ENCODE measurements at places on chromosomes 5 and 9. TPM values are rescaled to one million over a fixed set of nuclear protein-coding genes. Genes with fewer than 3 reads are reported as not detected.

DNA sequence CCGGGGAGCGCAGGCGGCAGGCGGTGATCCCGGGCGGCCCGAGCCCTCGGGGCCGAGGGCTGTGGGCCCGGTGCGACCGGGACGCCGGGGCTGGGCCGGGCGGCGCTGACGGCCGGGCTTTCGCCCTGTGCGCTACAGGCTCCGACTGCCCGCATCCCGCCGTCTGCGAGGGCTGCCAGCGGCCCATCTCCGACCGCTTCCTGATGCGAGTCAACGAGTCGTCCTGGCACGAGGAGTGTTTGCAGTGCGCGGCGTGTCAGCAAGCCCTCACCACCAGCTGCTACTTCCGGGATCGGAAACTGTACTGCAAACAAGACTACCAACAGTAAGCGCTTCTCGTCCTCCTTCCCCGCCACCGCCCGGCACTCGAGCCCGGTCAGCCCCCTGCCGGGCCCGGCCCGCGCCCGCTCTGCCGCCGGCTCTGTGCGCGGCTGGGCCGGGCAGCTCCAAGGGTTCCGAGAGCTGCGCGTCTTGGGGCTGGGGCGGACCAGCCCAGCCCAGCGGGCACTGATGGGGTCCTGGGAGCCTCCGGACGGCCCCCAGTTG is 1.6 kb downstream of the LMX1B start:
- DNase-seq: peak; percentile 72

Gene SAXO1
- total RNA-seq: 0.09 TPM

Gene SPINK13
- total RNA-seq: not detected

DNA sequence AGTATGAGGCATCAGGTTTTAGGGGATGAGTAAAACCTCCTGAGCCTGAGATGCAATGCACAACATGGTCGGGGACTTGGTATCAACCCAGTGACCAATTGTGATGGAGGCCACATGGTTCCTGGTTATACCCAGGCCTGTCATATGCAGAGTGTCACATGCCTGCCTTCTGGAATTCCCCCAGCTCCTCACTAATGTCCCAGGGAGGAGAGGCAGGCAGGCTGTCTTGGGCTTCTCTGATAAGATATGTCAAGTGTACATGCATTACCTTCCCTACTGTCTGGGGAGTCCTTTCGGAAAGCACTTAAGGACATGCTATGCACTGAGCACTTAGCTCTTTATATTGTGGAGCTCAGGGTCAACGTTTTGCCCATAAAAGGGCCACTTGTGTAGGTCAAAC is 14.2 kb upstream of the PALM2AKAP2 start:
- DNase-seq: no peak

Gene ARL10
- total RNA-seq: 7.9 TPM

GRCh38 chr9:128123451-128124080 is 4.0 kb downstream of the PTGES2 start:
- DNase-seq: no peak

DNA sequence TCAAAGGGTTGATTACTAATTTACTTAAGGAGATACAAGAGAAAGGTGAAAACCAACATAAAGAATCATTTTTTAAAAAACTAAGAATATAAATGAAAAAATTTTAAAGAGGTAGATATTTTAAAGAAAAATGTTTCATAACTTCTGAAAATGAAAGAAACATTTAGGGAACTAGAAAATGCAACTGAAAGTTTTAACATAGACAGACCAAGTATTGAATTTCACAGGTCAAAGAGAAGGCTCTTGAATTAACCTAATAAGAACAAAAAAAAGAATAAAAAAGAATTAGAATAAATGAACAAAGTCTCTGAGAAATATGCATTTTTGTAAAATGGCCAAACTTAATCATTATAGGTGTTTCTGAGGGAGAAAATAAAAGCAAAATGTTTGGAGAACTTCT is 16.1 kb upstream of the FAM174A start:
- no peak for DNase-seq

Gene STARD4
- 27.1 TPM for total RNA-seq

GRCh38 chr5:129046151-129046550 is 48.4 kb upstream of the ISOC1 start:
- DNase-seq: no peak

Gene BRD9
- total RNA-seq: 70.5 TPM

DNA sequence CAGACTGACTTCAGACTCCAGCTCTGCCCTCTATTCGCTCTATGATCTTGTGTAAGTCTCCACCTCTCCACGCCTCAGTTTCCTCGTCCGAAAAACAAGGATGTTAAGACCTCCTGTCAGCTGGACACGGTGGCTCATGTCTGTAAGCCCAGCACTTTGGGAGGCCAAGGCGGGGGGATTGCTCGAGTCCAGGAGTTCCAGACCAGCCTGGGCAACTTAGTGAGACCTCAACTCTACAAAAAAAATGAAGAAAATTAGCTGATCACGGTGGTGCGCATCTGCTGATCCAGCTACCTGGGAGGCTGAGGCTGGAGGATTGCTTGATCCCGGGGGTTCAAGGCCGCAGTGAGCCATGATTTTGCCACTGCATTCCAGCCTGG is 36.6 kb upstream of the GABRP start:
- DNase-seq: no peak

Gene C6
- not detected for total RNA-seq

GRCh38 chr9:34717996-34718614 is 8.2 kb upstream of the CCL21 start:
- DNase-seq: no peak

GRCh38 chr5:135033901-135034235 is at the start of gene PITX1:
PITX1 (minus strand) TSS chr5:135034228; CDS start chr5:135033881, 347 bp downstream.
- DNase-seq: no peak

Gene SLCO6A1
- 0.46 TPM for total RNA-seq

DNA sequence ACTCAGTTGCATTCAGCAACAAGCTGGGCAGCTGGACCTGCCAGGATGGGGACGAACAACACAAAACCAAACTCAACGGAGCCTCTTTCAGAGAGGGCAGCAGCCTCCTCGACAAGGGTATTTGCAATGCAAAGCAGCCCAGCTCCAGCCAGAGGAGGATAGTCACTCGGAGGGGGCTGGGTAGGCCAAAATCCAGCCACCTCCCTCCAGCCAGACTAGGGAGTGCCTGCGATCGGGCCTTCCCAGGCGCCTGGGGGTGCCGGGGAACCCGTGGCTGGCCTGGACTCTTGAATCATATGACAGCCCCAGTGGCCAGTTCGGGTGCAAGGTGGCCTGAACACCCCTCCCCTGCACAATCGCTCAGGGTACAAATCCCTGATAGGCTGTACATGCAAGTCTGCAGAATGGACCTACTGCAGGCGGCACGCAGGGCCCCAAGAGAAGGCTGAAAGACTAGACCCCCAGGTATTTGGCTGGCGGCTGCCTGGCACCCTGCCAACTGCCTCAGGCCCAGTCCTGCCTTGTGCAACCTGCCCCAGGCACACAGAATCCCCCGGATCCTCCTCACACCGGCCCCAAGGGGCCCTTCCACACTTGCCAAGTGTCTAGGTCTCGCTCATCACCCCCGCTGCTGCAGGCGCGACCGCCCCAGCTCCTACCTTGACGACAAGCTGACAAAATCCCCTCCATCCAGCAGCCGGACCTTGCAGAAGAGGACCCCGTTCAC is 1.3 kb downstream of the EEIG1 start:
- DNase-seq: peak; percentile 77

- no peak for DNase-seq
Measured at GRCh38 chr9:93452710-93453046, 703 bp downstream of the FAM120AOS start.

DNA sequence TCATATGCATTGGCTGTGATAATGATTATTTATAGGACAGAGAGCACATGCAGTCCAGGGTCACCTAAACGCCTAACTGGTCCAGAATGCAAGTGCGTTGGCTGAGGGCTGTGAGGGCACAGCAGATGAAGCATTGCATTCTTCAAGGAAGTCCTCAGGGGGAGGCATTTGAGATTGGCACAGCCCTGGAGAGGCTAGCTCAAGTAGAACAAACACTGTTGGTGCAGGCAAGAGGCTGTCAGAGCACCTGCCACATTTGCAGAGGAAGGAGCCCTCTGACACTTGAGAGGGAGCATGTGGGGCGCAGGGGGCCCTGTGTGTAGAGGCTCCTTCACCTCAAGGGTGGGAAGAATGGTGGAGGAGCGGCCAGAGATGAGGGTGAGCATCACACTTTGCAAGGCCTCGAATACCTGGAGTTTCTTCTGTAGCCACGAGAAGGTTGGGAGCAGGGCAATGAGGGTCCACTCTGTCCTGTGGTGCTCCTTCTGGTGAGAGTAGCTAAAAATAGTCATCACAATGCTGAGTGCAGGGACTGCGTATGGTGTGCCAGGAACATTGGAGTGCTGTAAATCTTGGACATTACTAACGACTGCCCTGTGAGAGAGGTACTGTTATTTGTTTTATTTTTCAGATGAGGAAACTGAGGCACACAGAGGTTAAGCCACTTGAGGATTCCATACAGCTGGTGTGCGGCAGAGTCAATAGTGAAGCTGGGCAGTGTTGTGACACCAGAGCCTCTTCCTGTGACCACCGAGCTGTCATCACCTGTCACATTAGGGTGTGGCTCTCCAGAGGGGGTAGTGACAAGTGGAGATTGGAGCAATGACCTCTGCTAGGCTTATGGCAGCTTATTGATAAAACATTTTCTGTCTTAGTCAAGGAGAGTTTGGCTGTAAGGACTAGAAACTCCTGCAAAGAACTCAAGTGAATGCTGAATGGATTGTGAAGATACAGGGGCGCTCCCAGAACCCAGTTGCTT is 100.2 kb downstream of the PIP5K1B start:
- no peak for DNase-seq

Gene CLIC3
- total RNA-seq: 0.29 TPM

DNA sequence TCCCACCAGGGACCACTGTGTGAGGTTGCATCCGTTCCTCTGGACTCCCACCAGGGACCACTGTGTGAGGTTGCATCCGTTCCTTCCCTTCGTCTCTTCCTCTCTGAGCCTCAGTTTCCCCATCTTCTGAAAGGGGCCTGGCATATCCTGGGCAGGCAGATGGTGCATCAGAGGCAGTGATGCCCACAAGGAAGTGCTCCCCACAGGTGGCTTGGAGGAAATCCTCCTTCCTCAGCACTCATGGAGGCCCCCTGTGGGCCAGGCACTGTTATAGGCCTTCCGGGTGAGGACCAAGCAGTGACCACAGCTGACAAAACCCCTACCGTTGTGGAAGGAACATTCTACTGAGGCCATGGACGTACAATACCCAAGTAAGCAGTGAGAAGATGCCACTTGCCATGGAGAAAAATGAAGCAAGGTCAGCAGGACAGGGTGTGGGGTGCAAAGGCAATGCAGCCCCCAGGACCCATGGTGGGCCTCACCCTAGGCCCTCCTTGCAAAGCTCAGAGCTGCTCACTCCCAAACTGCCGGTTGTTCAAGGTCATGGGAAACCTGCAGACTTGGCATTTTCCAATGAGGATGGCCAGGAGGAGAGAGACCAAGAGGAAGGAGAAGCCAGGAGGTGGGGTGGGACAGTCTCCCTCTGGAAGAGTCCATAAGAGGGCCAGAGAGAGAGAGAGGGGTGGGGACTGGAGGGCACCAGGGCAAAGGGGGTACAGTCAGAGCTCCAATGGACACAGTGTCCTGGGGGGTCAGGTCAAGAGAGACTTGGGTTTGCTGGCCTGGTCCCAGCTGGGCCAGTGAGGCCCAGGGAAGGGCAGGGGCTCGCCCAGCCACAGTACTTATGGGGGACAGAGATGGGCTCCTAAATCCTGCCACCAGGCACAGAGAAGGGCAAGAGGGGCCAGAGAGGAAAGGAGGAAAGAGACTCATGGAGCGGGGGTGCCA is 51.1 kb downstream of the C9orf50 start:
- peak; percentile 69 for DNase-seq

DNA sequence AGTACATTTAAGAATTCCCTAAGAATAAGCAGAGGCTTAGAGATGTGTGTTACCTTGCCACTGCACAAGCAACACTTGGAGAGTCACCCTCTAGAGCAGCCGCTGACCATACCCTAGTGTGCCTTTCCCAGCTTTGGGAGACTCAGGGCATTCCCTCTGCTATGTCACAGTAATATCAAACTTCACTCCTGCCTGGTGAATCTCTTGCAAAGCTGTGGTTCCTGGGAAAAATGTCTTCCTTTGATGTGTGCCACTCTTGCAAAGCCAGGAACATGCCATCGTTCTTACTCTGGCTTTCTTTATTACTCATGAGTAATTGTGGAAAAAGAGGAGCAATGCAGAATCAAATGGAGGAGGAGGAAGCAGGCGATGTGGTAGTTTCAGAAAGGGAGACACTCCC is 173.2 kb downstream of the CCDC192 start:
- no peak for DNase-seq

DNA sequence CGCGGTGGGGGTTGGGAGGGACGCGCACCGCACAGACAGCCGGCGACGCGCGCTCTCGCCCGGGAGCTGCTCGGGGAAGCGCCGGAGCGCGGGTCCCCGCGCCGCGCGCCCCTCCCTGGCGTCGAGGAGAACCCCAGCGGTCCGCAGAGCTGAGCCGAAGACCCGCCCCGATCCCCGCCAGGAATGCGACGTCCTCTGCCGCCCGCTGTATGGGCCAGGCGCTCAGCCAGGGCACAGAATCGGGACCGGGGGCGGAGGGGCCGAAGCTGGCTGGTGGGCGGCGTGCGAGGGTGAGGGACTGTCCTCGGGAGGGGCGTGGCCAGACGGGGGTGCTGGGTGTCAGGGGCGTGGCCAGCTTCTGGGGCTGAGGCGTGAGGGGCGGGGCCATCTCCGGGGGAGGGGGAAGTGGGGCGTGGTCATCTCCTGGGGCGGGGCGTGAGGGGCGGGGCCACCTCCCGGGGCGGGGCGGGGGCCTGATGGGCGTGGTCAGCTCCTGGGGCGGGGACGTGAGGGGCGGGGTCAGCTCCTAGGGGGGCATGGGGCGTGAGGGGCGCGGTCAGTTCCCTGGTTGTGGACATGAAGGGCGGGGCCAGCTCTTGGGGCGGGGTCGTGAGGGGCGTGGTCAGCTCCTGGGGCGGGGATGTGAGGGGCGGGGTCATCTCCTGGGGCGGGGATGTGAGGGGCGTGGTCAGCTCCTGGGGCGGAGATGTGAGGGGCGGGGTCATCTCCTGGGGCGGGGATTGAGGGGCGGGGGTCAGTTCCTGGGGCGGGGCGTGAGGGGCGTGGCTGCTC is 965 bp downstream of the PTGDS start:
- DNase-seq: peak; percentile 94

All from H9 (cell line).